ENCODE measurements at places on chromosomes 3 and 15. TPM values are rescaled to one million over a fixed set of nuclear protein-coding genes. Genes with fewer than 3 reads are reported as not detected.
A peak's percentile ranks its signal among the peaks of the same experiment; 100 is the strongest.

REC114 gene
- total RNA-seq = not detected

CD47 gene
- 57.9 TPM for total RNA-seq

GAP43 gene
- 15.3 TPM for total RNA-seq

GABRR3 gene
- not detected for total RNA-seq

DNAJA4 gene
- 14.2 TPM for total RNA-seq

DET1 gene
- total RNA-seq = 6.6 TPM

SSUH2 gene
- total RNA-seq = 0.44 TPM

FHIT gene
- total RNA-seq = 12.9 TPM

FSTL1 gene
- total RNA-seq = 942 TPM

FOXB1 gene
- not detected for total RNA-seq

DNA sequence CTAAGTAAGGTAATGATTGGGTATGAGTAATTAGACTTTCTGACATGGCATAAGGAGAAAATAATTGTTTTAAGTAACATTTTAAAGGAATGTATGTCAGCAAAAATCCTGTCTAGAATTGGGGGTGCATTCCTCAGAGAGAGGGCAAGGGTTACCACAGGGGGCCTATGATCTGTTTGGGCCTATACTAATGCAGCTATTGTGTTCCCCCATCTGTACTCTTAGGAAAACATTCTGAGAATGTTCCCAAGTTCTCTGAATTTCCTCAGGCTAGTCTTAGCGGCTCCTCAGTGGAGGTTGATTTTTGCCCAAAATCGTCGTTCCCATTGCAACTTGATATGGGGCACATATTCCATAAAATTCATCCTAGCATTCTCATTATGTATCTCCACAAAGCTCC, 1216.4 kb upstream of the GBE1 start:
- DNase-seq = no peak

- DNase-seq = no peak
Observed at GRCh38 chr15:73934281-73934680, 8.0 kb downstream of the LOXL1 start.

DNA sequence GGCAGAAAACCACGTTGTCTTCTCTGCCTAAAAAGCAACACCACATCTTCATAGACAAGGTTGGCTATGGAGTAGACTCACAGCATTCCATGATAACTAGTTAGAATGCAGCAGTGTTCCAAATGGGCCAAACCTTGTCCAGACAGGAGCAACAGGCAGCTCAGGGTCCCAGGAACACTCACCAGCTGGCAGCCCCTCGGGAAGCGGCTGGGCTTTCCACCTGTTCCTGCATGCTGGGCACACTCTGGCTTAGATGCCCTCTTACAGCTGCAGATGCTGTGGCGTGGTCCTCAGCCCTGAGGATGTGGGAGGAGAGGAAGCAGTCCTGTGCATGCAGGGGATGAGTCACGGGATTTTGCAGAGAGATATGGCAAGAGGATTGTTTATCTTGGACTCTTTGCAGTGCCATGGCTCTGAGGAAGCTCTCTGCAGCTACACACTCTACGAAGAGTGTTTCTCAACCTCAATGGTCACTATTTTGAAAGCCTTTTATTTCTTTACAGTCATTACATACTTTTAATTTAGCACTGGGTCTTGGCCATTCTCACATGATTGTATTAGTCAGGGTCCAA, 11.3 kb downstream of the NRROS start:
- DNase-seq = peak; percentile 64

- DNase-seq = no peak
Observed at GRCh38 chr15:76062286-76062685, 2.5 kb downstream of the TMEM266 start.

GRCh38 chr3:14166877-14167603, 11.4 kb downstream of the XPC start:
- no peak for DNase-seq

DNA sequence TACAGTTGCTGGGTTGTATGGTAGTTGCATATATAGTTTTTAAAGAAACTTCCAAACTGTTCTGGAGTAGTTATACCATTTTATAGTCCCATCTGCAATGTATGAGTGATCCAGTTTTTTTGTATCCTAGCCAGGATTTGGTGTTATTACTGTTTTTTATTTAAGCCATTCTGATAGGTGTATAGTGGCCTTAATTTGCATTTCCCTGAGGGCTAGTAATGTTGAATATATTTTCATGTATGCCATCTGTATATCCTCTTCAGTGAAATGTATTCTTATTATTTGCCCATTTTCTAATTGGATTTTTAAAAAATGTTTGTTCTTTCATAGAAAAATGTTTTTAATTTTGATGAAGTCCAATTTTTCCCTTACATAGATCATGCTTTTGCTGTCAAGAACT, 29.2 kb downstream of the PXK start:
- no peak for DNase-seq

- no peak for DNase-seq
Observed at GRCh38 chr3:86890741-86891396, 100.1 kb downstream of the VGLL3 start.

DNA sequence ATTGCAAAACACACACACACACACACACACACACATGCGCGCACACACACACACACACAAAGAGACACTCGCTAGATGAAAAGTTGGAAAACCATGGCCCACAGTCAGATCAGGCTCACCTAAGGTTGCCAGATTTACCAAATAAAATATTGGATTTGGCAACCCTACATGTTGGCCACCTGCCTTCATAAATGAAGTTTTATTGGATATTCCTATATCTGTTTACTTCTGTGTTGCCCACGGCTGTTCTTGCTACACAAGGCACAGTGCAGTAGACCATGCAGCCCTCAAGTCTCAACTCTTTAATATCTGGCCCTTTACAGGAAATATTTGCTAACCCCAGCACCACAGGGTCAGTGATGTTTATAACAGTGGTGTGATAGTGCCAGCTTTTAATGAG, 445.0 kb upstream of the PROK2 start:
- no peak for DNase-seq

DNA sequence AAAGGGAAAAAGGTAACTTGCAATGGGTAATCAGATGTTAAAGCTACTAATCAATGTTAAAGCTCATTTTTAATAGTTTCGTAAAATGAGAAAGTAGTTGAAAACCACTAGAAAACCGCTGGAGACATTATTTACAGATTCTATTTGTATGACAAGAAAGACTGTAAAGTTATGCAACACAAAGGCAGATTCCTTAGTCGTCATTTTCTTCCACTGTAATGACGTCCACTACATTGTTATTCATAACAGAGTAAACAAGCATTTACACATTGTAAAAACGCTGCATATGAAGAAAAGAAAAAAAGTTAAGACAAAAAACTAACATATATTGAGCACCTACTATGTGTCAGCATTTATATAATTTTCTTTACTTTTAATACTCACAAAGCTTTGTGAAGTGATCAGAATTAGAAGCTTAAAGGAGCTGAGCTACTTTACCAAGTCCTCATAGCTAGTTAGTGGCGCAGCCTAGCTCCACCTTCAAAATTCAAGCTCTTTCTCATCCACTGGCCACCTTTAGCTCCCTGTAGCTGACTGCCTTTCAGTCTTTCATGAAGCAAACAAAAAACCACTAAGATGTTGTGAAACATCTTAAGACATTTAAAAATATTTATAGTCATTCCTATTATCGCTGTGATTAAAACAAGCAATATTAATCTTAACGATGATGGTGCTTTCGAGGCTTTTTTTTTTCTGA, 100.1 kb upstream of the CDIN1 start:
- no peak for DNase-seq

DNA sequence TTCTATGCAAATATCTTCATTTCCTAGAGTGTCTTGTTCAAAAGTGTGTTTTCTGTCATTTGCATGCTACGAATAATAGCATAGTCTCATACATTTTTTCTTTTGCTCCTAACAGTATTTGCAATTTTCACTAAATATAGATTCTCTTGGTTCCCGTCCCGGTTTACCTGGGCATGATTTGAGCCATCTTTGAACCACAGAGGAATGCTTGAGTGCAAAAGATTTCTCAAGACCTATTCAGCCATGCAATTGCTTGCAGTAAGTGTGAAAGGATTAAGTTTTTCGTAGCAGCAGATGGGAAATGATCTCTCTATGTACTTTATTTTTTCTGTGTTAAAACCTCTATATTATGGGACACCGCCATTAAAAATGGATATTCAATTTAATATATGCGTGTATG, 733.0 kb downstream of the ZPLD1 start:
- no peak for DNase-seq

DNA sequence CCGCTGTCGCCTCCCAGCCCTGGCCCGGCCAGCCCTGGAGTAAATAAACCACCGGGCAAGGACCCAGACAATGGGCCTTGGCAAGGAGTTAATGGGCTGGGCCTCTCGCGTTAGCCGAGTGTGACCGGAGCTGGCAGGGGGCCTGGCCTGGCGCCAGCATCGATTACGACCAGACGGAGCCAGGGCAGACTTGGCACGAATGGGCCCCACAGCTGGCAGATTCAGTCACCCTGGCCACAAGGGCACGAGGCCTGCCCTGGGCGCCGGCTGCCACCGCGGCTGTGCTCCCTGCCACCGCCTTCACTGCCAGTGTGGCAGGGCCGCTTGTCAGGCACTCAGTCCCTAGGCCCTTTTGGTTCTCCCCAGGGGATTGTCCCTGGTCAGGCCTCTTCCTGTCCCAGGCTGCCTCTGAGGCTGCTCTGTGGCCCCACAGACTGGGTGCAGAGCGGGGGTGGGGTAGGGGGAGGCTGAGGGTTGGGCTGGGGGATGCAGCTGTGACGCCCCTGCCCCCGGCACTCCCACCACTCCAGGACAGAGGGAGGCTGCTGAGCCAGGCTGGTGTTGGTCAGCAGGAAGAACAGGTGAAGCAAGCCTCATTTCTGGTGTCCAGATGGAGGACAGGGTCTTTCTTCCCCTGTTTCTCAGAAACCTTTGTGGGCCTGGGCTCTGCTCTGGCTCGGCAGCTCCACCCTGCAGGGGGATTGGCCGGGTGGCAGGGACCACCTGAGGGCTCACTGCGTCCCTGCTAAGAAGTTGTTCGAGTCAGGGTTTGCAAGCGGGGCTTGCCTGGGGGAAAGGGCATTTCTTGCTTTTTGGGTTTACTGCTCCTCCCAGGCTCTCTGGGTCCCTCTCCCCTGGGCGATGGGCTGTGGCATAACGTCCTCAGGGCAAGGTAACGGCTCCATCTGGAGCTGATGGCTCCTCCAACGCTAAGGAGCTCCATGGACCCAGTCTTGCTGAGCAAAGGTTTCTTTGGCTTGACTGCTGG, 30.5 kb upstream of the SRP14 start:
- peak; percentile 73 for DNase-seq

- no peak for DNase-seq
Observed at GRCh38 chr3:17144665-17144993, 259.9 kb downstream of the PLCL2 start.

DNA sequence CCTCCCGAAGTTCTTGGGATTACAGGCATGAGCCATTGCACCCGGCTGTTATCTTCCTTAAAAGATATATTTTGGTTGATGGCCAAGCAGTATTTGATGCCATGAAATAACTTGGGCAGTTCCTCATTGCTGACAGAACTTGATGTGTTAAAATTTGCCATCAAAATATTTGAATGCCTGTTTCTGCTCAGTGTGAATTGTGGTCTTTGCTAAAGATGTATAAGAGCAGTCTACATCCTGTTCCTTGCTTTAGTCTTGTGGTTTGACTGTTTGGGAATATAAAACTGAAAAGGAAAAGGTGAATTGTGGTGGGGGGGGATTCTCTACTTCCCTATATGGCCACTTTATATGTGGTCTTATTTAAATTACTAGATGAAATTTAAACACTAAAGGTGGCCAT, 14.0 kb downstream of the TRIM71 start:
- no peak for DNase-seq

DNA sequence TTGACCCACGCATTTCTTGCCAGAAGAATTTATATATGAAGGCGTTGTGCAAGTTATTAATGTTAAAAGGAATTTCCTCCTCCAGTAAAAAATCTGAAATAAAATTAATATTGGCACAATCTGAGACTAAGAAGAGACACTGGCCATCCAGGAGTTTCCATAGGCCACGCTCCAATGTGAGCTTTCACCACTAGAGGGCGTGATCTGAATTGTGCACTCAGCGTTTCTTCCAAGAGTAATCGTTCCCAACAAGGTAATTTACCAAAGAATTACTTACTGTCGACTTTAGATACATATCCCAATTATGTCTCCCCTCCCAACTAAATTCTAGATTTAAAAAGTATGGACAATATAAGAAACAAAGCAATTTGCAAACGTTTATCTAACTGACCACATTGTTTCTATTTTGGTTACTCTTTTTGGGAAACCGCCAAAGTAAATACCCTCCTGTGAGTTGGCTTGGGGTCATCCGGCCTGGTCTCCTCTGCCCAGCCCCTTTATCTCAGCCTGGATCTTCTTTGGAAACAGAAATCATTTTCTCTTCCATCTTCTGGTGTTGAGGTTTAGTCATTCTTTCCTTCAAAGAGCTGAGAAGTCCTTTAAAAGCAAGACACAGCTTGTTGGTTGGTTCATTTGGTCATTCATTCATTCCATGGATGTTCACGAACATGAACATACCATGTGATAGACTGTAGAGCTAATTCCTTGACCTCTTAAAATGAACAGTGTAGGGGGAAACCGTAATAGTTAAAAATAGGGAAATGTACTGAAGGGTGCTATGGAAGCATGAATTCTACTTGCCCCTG, 26.2 kb downstream of the POLR2M start:
- DNase-seq = peak; percentile 80

DNA sequence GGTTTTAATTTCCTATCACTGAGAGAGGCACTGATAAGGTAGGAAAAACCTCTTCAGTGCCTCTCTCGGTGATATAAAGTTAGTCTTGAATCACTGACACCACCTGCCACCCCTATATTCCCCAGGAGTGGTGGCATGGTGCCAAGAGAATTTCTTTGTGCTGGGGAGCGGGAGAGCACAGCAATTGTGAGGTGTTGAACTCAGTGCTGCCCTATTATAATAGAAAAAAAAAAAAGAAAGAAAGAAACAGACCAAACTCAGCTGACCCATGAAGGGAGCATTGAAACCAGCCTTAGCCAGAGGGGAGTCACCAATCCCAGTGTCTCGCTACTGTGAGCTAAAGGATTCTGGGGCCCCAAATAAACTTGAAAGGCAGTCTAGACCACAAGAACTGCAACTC, 201.4 kb upstream of the STT3B start:
- no peak for DNase-seq

- DNase-seq = no peak
Observed at GRCh38 chr3:150345021-150345538, 63.0 kb upstream of the TSC22D2 start.

- no peak for DNase-seq
Observed at GRCh38 chr3:73225991-73226390, 164.5 kb downstream of the EBLN2 start.

DNA sequence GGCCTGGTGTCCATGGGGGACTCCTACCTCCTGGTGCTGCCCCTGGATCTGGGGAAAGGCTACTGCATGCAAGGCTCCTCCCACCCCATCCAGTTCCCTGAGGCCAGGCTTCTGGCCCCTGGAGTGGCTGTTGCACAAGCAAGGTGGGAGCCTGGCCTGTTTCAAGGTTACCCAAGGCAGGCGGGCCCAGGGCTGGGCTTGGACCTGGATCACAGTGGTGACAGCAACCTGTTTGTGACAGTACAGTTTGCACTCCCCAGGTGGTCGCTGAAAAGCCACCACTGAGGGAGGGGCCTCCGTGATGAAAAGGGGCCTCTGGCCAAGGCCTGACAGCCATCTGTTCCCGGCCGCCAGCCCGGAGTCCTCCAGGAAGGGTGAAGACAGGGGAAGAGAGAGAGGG, 14.4 kb upstream of the KY start:
- no peak for DNase-seq

- no peak for DNase-seq
Observed at GRCh38 chr3:125403789-125404188, 28.7 kb upstream of the ZNF148 start.
